Stimulated activated naive CD8-positive, alpha-beta T cell treated with anti-CD3 and anti-CD28 coated beads, Interleukin-15, Interleukin-2, amounts not matched to agents 100 U/mL and 50 U/mL, for 24 hours (primary cell): ENCODE measurements at places on chromosomes 1 and 21.

- no peak for DNase-seq
These were observed 7.2 kb downstream of the C1orf115 start for GRCh38 chr1:220697326-220697725.

DNA sequence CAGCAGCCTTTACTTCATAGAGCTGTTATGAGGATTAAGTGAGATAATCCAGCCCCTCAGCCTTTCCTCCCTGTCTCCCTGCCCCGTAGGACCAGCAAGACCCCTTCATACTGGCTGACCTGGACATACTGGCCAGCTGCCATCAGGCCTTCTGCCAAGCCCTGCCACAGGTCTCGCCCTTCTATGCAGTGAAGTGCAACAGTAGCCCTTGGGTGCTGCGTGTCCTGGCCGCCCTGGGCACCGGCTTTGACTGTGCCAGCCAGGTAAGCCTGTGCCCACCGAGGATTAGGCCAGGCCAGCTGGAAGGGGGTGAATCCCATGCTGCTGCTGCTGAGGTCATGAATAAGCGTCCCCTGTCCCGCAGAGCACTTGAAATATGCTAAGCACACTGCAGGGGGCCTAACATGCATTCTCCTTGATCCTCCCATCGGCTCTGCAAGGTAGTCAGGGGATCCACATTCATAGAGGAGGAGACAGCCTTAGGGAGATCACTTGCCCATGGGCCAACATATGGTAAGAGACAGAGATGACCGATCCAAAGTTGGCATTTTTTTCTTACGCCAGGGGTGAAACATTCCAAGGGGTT lies 73.3 kb upstream of the TINAGL1 start:
- no peak for DNase-seq

- DNase-seq: no peak
These were observed 75.0 kb downstream of the PBX1 start for GRCh38 chr1:164633997-164634396.

- no peak for DNase-seq
These were observed 179.1 kb downstream of the FASLG start for GRCh38 chr1:172837816-172838679.

DNA sequence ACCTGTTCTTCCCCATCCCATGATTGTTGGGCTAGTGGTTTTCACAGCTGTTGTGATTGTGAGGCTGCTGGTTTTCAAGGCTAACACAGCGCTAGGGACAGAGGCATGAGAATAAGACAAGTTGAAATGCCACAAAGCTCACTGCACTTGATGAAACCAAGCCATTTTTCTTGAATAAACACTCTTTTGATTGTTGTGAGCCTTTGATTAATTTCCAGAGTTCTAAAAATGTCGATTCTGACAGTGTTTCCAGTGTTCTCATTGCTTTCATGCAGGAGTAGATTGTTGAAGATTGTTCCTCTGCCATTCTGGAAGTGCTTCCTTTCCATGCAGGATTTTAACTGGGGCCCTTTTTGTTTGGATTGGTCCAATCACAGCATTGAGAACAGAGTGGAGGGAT lies 134.9 kb upstream of the GRIK3 start:
- DNase-seq: no peak

DNA sequence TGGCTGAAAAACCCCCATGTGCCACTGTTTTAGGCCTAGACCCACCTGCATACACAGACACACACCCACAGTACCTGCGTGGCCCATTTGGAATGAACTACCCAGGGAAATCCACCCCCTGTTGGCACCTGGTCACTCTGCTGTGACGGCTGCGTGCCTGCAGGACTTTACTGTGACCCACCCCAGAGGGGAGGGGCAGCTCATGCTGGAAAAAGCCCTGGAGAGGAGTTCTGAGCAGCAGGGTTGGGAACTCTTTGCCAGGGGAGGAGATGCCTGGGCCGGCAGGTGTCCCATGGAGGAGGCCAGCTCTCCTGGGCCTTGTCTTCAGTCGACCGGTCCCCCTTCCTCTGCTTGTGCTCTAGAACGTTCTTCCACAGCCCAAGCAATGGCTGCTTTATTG lies 87.3 kb upstream of the CSF3R start:
- no peak for DNase-seq

DNA sequence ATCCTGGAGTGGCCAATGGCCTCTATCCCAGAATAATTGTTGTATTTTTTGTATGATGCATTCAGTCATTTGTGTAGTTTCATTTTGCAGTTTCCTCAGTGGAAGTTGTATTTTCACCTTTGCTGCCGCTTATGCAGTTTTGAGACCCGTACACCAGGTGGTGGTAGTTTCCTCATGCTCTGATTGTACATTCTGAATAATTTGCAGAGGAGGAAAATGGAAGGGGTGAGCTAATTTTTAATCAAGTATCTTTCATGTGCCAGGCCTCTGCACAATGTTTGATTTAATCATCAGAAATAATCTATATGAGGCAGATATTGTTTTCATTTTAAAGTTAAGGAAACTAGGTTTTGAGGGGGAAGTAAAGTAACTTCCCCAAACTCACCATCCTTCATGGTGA lies 29.5 kb downstream of the HLX start:
- no peak for DNase-seq

DNA sequence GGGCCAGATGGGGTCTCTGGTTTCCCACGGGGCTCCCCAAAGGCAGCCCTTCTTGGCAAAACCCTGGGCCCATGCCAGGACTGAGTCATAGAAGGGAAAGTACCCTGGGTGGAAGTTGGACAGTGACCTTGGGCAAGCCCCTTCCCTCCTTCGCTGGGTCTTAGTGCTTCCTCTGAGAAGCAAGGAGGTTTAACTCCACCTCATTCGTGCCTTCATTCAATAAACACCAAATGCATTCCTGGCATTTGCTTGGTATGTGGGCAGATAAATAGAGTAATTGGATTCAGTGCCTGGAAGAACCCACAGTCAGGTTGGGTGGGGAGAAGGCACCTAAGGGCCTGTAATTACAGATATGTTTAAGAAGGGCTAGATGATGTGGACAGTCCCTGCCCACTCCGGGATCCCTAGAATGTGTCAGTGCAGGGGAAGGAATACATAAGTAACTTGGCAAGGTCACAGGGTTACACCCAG lies 36.3 kb upstream of the CITED4 start:
- peak; percentile 37 for DNase-seq

DNA sequence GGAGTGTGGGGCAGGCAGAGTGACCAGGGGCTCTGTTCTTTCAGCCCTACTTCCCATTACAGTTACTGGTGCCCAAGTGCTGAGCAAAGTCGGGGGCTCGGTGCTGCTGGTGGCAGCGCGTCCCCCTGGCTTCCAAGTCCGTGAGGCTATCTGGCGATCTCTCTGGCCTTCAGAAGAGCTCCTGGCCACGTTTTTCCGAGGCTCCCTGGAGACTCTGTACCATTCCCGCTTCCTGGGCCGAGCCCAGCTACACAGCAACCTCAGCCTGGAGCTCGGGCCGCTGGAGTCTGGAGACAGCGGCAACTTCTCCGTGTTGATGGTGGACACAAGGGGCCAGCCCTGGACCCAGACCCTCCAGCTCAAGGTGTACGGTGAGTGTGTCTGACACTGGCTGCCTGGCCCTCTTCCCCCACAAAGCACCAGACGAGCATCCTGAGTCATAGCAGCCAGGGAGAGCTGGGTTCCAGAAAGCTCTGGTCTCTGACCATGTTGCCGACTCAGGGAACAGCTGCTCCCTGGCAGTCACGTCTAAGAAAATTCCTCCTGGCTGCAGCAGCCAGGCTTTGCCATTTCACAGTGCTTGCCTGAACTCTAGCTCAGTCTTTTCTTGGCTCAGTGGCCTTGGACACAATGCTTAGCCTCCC lies 3.3 kb downstream of the SLAMF8 start:
- DNase-seq: no peak

GRCh38 chr1:244583358-244583982 lies 69.5 kb upstream of the DESI2 start:
- DNase-seq: no peak

- no peak for DNase-seq
These were observed 95.9 kb downstream of the EPHB2 start for GRCh38 chr1:22806584-22806983.

DNA sequence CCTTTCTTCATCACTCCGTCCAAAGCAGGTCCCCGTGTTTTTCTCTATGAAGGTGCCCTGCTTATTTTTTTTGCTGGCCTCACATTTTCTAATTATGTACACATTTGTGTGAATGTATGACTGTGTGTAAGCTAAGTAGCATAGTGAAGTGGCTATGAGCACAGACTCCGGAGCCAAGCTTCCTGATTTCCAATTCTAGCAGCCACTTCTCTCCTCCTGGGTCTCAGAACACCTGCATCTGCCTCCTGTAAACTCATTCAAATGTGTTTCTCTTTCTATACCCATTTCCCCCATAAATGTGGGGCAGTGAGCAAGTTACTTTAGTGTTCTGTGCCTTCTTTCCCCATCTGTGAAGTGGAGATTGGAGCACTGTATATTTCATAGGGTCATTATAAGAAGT lies 2.1 kb downstream of the SLAMF6 start:
- no peak for DNase-seq

- no peak for DNase-seq
These were observed 166.2 kb downstream of the TOMM20 start for GRCh38 chr1:234962340-234962989.

DNA sequence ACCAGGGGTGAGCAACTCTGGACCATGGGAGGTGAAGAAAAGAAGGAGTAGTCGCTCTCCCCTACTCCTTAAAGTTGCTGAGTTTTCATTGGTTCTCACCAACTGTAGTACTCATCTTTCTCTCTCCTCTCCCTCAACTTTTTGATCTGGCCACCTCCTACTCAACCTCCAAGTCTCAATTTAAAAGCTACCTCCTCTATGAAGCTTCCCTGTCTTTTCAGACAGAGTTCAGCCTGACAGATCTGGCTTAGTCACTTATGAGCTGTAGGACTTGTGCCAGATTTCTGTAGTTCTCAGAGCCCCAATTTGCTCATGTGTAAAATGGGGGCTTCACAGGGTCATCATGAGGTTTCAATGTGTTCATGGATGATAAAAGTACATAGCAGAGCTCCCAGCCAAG lies 34.5 kb upstream of the HTR1D start:
- DNase-seq: no peak

DNA sequence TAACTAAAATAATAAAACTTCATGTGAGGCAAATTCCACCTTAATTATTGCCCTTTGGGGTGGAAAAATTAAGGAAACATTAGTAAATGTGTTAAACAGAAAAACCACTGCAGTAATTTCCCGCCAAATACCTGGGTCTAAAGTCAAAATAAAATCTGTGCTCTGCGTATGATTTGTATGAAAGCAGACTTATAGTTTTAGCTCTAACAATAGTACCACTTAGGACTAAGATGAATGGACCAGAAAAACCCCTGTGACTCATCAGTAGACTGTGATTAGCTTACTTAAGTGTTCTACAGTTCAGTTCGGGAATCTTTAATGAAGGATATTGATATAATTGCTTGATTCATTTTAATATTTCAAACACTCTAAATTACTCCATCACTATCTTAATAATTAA lies 23.3 kb upstream of the C1orf105 start:
- no peak for DNase-seq

DNA sequence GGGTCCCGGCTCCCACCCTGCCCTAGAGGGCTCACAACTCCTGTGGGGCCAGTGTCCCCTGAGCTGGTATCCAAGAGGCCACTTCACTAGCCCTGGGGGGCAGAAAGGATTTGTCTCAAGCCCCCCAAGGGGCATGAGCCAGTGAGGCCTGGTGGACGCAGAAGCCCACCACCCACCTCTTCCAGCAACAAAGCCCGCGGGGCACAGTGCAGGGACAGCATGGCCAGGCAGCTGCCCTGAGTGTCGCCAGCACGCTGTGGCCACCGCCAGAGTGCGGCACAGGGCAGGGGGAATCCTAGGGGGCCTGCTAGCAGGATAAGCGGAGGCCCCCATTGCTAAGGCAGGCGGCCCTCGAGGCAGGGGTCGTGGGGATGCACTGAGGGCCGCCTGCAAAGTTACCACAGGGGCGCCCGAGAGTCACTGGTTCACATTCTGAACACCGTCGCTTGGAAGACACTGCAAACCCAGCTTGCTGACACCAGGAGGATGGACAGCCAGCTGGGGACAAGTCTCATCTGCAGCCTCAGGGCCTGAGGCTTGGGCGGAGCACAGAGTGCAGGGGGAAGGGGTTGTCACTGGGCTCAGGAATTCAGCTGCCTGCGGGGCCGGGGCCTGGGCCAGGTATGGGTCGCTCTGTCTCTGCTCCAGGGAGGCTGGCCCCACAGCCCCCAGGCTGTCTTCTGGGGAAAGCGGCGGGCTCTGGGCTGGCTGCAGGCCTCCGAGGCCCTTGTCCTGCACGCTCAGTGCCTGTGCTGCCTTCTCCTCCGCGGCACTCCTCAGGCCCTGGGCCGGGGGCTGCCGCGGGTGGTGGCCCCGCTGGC lies 26.8 kb downstream of the SLC19A1 start:
- DNase-seq: no peak

DNA sequence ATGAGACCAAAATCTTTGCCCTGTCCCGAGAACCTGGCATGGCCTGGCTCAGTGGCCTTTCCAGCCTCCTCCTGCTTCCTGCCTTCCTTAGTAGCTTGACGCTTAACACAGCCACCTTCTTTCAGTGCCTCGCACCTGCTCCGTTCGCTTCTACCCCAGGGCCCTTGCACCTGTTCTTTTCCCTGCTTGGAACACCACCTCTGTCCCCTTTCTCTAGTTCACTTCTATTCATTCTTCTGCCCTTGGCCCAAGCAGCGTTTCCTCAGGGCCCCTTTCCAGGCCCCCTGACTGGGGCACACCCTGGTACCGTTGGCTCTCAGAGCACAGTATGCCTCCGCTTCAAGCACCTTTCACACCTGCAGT lies 9.0 kb upstream of the HTR6 start:
- DNase-seq: no peak

- DNase-seq: peak; percentile 85
These were observed 82.8 kb upstream of the BMP8A start for GRCh38 chr1:39408641-39409054.

DNA sequence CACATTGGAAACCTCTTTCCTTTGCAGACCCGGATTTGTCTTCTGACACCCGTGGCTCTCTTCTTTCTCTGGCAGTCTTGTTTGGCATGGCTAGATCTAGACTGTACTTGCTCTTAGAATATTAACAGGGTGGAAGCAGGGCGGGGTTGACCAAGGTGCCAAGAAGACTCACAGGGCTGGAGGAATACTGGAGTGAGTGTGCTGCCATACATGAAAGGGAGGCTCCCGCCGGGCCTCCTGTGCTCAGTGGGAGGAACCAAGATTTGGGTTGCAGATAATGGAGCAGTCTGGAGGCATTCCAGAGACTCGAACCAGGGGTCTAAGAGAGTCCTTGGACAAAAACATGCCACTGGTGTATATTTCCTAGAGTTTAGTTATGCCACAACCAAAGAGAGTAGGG lies 27.6 kb upstream of the SNX27 start:
- DNase-seq: no peak

GRCh38 chr1:39184354-39184818 lies 20.1 kb upstream of the MACF1 start:
- no peak for DNase-seq

- no peak for DNase-seq
These were observed 109.8 kb downstream of the PATJ start for GRCh38 chr1:61851849-61852669.

DNA sequence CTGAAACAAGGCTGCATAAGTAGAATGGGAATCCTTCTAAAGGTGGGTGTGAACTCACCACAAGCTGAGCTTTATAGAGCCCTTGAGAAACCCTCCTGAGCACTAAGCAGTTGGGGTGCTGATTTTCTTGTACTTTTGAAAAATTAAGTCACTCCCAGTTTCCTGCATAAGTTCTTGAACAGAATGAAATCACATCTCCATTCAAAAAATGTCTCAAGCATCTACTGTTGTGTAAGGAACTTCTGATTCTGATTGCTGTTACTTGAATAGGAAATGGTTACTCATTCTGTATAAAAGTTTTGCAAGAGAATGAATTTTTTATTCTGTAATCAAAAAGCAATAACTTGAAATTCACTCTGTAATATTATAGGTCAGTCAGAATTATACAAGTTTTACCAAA lies 50.8 kb upstream of the WNT2B start:
- DNase-seq: no peak
